Ovary (tissue), 10 donors: ENCODE measurements at places on chromosomes 12 and 14.

- no peak for DNase-seq
Observed at GRCh38 chr12:50218386-50218785, 51.2 kb upstream of the CERS5 start.

- DNase-seq, result no peak
Observed at GRCh38 chr12:101671157-101671791, 26.2 kb upstream of the CHPT1 start.

DNA sequence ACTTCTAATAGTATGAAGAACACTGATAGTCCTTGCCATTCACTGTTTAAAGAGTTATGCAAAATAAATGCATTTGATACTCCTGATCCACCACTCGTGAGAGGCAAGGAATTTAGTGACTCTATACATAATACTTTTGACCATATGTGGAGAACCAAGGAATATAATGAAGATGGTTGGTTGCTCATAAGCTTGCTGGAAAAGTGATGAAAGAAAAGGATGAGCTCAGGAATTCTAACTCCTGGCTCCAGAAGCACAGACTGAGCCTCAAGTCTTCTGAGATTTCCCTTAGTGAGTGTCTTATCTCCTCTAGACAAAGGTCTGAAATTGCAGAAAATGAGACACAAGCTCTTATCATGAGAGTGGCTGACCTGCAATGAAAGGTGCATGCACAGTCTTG, 57.1 kb upstream of the KRAS start:
- no peak for DNase-seq

DNA sequence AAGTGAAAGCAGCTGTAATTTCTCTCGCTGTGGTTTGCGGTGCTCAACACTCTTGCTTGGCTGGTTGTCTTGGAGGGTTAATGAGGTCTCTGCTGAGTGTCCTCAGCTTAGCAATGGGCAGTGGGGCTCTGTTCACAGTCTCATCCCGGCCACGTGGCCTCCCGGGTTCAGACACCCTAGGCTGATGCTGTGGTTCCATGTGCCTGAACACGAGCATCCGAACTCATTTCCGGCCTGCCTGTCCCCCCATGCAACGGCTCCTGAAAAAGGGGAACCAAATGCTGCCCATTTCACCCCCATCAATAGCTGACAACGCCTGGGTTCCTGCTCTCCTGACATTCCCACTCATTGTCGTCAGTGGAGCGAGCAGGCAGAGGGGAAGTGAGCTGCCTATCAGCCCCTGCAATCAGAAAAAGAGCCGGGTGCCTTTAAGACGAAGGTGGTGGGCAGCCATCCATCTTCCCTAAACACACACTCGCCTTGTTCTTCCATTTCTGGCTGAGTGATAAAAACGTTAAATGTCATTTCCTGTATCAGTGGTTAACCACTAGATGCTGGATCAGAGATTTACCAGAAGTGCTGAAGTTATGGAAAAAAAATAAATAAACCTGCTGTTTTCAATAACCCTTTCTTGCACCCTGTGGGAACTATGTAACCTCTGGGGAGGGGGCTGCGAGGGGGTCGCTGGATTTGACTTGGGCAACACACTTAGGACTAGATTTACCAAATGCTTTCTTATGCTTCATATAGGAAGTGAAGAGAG, 60.3 kb upstream of the BCL2L14 start:
- DNase-seq, result no peak

GRCh38 chr12:3752741-3753486, at the start of gene CRACR2A:
Gene CRACR2A (minus strand): TSS chr12:3753109. CDS start chr12:3696999, 56,110 bp downstream.
- DNase-seq, result peak; percentile 81

DNA sequence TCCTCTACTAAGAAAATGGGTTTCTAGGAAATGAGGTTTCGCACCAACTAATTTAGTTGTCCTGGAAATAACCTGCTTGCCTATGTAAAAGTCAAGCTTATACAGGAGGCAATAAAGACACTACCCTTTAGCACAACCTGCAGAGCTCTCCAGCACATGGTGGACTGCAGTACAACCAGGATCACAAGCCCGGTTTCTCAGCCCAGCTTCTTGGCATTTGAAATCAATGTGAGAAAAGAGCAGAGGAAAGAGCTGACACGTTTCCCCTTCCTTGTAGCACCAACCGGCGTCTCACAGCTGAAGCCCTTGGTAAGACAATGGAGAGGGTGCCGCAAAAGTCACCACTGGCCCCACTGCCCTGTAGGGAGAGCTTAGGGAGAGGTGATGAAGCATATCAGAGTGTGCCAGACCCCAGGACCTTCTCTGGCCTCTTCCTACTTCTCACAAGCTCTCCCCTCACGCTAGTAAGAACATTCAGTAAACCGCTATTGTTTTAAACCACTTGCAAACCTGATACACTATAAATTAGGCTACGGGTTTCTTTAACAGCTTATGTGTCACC, 8.6 kb downstream of the SPTLC2 start:
- DNase-seq, result no peak

- DNase-seq, result no peak
Observed at GRCh38 chr12:97560786-97561618, 98.4 kb downstream of the RMST start.

DNA sequence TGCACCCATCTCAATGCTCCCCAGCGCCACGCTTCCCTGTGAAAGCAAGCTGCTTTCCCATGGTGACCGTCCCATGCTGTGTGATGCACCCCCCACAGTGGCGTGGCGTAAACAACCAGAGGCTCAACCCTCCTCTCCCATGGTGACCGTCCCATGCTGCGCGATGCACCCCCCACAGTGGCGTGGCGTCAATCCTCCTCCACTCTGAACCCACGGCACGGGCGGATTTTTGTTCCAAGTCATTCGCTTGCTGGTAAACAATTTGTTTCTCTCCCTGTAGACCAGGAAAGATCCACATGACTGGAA, 8.9 kb downstream of the STX2 start:
- no peak for DNase-seq

GRCh38 chr14:72631401-72631800, 262.5 kb downstream of the DPF3 start:
- DNase-seq, result no peak

DNA sequence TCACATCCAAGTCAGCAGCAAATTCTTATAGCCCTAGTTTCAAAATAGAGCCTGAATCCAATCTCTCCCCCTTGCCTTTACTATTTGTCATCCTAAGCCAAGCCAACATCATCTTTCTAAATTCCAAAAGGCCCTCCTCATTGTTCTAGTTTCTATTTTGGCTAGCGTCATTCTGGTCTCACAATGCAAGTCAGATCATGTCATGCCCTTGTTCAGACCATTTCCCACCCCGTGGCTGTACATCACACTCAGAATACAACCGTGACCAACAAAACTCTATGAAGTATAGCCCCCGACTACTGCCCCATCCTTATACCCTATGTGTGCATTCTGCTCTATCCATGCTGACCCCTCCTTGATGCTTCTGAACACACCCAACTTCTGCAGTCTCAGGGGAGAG, 12.3 kb upstream of the GNG2 start:
- DNase-seq, result no peak

GRCh38 chr14:75648066-75648838, 12.4 kb downstream of the ERG28 start:
- peak; percentile 53 for DNase-seq

- no peak for DNase-seq
Observed at GRCh38 chr12:49059299-49060171, 1.1 kb downstream of the KMT2D start.

GRCh38 chr12:84416626-84417025, 496.0 kb downstream of the SLC6A15 start:
- DNase-seq, result no peak

- DNase-seq, result no peak
Observed at GRCh38 chr12:89461649-89462612, 62.7 kb downstream of the GALNT4 start.

DNA sequence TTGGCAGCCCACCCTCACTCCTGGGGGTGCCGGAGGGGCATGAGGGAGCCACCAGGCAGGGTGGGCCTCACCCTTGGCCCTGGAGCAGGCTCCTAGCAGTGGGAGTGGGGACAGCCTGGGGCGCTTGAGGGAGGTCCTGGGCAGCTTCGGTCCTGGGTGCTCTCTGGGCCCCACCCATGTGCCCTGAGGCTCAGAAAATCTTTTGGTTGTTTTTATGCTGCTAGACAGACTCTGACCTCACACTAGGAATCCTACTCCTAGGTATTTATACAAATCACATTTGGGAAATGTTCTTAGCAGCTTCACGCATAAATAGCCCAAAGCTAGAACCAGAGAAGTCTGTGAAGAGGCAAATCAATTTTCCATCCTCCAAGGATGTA, 10.9 kb upstream of the ULK1 start:
- DNase-seq, result no peak

DNA sequence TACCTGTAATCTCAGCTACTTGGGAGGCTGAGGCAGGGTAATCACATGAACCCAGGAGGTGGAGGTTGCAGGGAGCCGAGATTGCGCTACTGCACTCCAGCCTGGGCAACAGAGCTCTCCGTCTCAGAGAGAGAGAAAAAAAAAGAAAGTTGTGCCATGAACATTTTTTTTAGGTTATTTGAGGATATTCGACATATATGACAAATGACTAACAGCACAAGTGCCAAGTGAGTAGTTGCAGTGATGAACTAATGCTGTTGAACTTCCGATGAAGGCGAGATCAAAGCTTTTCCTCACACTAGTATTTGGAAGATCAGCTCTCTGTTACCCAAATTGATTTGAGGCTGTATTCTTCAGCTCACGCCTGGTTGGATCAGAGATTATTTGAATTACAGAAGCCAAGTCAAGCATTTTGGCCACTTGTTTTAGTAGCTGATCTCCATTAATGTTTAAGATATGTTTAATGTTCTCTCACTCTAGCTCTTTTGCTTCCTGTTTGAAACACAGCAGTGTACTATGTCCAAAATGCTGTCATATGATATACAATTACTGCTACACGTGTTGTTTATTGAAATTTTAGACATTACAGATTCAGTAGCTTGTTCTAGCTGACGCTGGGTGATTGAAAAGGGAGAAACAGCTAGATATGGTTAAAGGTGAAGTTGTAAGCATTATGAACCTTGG, 43.4 kb downstream of the WDR20 start:
- DNase-seq, result no peak

DNA sequence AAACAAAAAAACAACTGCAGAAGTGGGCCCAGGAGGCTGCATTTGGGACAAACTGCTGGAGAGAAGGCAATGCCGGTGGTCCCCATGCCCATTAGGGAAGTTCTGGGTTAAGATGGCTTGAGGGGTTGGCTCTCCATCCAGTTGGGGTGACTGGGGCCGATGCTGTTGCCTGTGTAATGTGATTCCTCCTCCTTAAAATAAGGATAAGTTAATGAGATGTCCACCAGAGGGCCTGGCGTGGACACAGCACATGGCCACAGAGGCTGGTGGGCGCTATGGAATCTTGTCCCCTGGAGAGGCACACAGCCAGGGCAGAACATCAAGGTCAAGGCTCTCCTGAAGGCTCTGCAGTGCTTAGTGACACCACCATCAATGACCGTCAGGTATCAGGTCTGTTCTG, 1.0 kb upstream of the TESC start:
- DNase-seq, result no peak

- DNase-seq, result no peak
Observed at GRCh38 chr12:3655328-3655900, 97.5 kb downstream of the CRACR2A start.

- no peak for DNase-seq
Observed at GRCh38 chr14:75833326-75834020, 148.3 kb downstream of the TGFB3 start.

DNA sequence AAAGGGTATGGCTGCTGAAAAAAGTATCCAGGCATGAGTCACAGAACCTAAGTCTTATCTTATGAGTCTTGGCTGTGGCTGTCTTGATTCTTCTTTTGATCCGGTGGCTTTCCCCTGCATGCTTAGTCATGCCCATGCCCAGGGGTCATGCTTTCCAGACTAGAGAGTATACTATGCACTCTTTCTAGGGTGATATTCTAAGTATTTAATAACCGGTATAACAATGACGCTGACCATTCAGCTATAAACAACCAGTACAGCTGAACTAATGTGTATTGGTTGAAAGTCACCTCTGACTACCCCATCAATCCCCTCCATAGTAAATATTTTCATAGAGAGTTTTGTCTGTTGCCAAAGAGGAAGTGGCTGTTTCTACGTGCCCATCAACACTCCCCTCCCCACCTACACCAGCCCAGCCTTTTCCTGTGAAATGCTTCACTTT, 34.7 kb upstream of the NRXN3 start:
- DNase-seq, result no peak

GRCh38 chr12:93363841-93364297, 13.9 kb upstream of the NUDT4 start:
- no peak for DNase-seq

GRCh38 chr14:78752518-78753188, 582.5 kb downstream of the NRXN3 start:
- DNase-seq, result no peak

- no peak for DNase-seq
Observed at GRCh38 chr14:92014040-92014439, 25.8 kb downstream of the TRIP11 start.

DNA sequence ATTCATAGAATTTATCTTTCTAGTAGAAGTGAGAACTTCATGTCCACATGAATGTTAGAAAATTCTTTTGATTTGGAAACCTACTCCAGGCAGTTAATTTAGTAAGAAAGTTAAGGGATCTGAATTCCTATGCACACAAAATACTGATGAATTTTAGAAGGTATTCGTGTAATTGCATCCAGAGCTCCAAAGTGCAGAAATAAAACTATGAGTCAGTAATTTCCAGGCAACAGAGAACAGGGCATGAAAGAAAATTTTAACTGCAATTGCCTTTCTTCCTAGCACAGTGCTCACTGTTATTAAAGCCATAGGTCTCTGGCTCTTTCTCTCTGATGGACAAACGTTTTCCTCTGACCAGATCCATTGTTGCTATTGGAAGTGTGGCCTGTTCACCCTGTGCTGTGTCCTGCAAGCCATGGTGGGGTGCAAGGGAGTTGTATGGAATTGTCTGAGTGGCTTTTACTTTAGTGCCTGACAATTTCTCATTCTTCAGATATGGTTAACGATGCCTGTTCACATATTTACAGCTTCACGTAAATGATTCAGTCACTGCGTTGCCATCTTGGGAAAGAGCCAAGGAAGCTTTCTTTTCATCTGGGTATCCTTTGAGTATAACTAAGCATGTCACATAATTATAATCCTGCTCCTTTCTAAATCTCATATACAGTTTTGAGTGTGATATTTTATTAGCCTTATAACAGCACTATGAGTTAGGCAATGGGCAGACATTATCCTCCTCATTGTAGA, 145.1 kb downstream of the ACSS3 start:
- no peak for DNase-seq

- no peak for DNase-seq
Observed at GRCh38 chr14:87837296-87837695, 155.7 kb downstream of the GALC start.

GRCh38 chr14:100776681-100777365, 49.1 kb upstream of the MEG3 start:
- DNase-seq, result no peak

DNA sequence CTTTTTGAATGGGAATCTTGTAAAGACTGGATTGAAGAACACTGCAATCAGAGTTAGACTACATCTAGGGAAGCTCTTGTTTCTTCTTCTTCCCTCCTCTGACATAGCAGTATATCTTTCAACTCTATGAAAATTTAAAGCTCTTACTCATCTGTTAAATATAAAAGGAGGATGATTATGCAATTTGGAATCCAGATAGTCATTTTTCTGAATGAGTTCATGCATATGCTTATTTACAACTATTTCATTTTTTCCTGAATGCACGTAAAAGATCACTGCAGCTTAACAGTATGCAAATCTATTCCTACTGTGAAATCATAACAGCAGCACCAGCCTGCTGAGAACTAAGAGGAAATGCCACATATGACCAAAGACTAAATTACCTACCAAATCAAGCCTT, 133.5 kb upstream of the TMCC3 start:
- DNase-seq, result no peak

- peak; percentile 91 for DNase-seq
Observed at GRCh38 chr14:102096569-102097188, 9.8 kb upstream of the HSP90AA1 start.
